ENCODE measurements at places on chromosomes 3 and 15.
A peak's percentile ranks its signal among the peaks of the same experiment; 100 is the strongest.

DNA sequence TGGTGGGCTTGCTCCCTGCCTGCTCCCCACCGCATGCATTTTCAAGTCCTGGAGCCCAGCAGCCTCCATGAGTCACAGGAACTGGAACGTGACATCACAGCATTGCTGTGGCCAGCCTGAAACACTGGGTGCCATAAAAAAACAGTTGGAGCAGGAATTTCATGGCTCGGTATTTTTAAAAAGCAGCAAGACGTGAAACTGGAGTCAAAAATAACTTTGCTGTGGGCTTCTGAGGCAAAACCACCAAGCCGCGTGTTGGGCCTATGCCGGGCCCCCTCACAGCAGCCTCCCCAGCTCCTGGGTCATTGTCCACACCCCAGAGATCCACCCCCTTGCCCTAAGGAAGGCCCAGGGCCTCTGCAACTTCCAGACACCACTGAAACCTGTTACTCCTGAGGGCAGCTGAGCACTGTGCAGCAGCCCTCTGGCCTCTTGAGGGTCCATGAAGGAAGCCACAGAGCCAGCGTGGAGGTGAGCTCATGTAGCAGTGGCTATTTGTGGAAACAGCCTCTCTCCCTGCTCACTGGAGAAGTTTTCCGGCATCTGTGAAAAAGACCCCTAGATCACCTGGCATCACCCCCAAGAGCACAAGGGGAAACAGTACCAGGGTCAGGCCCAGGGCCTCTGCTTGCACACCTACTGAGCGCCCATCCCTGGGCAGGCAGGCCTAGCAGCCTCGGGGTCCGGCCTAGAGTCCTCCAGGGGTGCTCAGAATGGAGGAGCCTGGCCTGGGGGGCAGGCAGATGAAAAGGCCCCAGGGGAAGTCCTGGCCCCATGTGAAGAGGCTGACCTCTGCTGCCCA lies 34.0 kb upstream of the DUSP7 start:
- DNase-seq, result no peak

DNA sequence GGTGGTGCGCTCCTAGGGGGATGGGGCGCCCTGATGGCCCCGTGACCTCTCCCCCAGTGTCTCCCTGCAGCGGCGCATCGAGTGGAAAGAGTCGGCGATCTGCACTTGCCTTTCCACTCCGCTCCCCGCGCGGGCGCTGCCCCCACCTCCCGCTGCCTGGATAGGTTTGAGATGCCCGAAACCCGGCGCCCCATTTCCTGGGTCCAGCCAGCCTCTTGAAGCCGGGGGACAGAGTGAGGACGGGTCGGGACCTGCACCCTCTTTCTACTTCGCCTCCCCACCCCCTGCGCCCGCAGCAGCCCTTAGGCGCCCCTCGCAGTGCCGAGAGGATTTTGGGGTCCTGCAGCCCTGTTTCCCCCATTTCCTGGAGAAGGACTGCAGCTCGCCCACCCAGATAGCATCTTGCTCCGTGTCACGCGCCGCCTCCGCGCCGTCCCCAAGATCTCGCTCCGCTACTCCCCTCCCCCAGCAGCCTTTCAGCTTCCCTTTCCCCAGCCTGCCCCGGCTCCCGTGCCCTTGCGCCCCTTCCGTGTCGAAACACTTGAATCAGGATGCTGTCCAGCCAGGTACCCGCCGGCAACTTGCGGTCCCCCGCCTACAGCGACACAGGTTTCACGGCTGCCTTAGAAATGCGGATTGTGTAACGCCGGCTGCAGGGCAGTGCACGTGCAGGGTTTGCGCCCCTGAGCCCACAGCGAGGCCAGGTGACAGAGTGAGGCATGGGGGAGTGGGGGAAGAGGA lies 519 bp downstream of the ABHD6 start:
- DNase-seq, result peak; percentile 74

- no peak for DNase-seq
Measured at GRCh38 chr3:9450991-9451390, 53.6 kb downstream of the SETD5 start.

- DNase-seq, result no peak
Measured at GRCh38 chr3:136122006-136122405, 74.1 kb downstream of the MSL2 start.

DNA sequence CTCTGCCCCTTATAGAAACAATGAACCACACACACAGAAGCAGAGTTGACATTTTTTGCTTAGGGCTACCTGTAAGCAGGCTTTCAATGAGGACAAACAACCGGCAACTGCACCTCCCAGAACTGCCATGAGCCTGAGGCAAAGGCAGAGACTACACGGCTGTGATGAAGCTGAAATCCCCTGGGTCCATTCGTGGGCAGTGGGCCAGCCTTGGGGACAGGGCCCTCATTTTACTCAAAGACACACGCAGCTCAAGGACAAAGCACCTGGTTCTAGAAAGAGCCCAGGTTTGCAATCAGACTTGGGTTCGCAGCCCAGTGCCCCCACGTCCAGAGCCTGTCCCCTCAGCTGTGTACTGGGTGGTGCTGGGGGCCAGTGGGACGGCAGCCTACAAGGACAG lies 17.9 kb downstream of the FAM174B start:
- DNase-seq, result no peak

Measured in activated effector memory CD4-positive, alpha-beta T cell treated with anti-CD3 and anti-CD28 coated beads, Interleukin-2, amount 50 U/mL, for 16 hours (primary cell).